ENCODE measurements at places on chromosomes 12 and 14. TPM values are rescaled to one million over a fixed set of nuclear protein-coding genes. Genes with fewer than 3 reads are reported as not detected.

GRCh38 chr14:94768521-94769390 is 1.2 kb downstream of the GSC start:
- peak; percentile 45 for DNase-seq

GRCh38 chr14:77197988-77198387 is 16.4 kb downstream of the TMEM63C start:
- DNase-seq, result no peak

DNA sequence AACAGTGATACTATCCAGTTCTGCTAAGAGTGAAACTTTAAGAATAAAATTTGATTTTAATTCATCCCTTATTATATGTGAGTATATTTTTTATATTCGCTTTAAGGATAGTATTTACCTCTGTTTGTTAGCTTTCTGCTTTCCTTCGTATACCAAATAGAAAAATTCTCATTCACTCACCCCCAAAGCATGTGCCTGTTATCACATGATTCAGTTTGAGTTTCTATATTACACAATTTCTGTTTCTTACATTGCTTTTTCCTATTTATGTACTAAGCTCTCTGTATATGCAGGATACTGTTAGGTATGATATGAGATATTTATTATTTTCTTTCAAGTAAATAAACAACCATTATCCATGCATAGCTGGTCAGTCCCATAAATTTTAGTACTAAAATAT is 275.2 kb downstream of the FBXL14 start:
- no peak for DNase-seq

DNA sequence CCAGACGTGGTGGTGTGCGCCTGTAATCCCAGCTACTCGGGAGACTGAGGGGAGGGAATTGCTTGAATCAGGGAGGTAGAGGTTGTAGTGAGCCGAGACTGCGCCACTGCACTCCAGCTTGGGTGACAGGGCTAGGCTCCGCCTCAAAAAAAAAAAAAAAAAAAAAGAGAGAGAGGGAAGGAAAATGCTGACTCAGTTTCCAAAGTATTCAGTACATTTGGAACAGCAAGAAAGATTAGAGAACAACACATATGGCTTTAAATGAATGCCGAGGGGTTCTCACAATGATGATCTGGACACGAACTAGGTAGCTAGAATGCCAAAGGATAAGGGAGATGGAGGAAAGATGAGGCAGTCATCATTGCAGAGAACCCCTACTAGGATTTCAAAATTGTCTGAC is 97.4 kb downstream of the NAV3 start:
- no peak for DNase-seq

- no peak for DNase-seq
Observed at GRCh38 chr12:76024942-76025600, 6.5 kb downstream of the PHLDA1 start.

DNA sequence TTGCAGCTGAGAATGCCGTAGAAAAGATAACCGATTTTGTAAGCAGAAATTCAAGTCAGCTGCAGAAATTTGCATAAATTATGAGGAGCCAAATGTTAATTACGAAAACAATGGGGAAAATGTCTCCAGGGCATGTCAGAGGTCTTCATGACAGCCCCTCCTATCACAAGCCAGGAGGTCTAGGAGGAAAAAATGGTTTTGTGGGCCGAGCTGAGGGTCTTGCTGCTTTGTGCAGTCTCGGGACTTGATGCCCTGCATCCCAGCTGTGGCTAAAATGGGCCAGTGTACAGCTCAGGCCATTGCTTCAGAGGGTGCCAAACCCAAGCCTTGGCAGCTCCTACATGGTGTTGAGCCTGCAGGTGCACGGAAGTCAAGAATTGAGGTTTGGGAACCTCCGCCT is 131.2 kb upstream of the PDE3A start:
- DNase-seq, result no peak

GRCh38 chr14:66233591-66233990 is 252.6 kb upstream of the CCDC196 start:
- DNase-seq, result no peak

- DNase-seq, result no peak
Observed at GRCh38 chr14:70422538-70422937, 5.6 kb upstream of the SYNJ2BP start.

DNA sequence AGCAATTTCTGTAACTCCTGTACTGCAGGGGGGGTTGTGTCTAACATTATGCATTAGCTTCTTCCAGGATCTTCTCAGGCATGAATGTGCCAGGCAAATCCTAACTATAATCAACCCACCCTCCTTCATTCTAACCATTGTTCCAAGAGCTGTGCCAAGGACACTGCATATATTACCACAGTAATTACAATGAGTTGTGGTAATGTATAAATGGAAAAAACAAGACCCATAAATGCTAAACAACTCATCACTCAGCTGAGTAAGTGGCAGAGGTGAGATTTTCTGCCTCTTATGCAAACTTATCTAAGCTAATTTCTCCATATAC is 80.6 kb downstream of the PRKD1 start:
- DNase-seq, result no peak

DNA sequence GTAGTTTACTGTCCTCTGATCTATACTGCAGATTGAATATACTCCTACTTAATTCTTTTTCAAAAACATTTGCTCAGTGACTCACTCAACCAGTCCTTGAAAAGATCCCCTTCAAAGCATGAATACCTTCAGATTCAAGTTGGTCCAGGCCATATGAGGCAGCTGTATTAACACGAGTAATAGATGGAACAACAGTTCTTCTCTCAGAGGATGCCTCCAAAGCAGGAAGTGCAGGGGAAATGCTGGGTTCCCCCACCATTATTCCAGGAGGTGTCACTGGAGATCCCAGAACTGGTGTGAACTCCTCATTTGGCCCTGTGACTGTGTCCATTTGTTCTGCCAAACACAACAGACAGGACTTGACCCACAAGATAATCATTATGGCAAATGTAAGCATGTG is 20.6 kb downstream of the ARMH4 start:
- no peak for DNase-seq

DNA sequence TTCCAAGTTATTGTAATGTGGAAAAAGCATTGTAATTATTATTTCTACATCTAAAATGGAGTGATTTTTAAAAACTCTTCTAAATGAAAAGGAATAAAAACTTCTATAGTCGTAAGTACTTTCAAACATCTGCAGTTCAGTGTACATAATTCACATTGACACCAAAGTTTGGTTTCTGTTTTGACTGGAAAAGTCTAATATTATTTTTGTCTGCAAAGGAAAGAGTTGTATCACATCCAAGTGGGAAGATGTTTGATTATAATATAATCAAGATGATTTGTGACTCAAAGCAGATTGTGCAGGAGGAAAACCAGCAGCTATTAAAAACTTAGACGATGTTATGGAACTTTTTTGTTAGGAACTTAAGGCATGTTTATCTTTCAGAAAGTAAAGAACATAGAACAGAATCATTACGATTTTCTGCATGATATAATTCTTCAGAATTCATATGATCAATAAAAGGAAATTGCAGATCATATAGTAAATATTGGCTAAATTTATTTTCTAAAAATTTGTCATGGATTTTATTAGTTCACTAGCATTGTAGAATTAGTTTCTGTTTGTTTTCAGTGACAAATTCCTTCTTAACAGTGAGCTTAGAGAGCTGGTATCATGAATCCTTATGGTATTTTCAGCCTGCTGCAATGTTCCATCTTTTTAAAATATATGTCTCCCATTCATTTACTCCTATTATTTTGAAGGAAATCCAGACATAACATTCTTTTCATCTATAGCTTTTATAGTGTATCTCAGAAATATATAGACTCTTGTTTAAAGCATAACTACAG is 145.8 kb downstream of the MIPOL1 start:
- no peak for DNase-seq

GRCh38 chr12:78343657-78344056 is 513.0 kb downstream of the NAV3 start:
- no peak for DNase-seq

DNA sequence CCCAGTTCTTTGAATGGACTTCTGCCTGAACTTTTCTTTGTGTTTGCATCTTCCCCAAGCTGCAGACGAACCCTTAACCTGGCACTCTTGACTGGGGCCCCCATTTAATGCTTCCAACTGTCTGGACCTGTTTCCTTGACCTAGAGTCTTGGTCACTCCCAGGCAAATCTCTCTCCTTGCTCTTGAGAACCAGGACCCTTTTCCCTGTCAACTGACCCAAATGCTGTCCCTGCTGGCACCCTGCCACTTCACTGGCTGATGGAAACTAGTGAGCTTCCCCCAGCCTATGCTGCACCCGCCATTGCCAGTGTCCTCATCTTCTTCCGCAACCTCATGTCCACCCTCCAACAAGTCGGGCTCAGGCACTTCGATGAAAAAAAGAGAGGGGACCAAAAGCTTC is 79.5 kb downstream of the PRIMA1 start:
- no peak for DNase-seq

GRCh38 chr12:42638697-42639096 is 49.2 kb upstream of the PRICKLE1 start:
- DNase-seq, result no peak

- DNase-seq, result no peak
Observed at GRCh38 chr14:26216786-26217185, 381.0 kb downstream of the NOVA1 start.

GRCh38 chr14:68409387-68409786 is 383.5 kb downstream of the ZFP36L1 start:
- no peak for DNase-seq

DNA sequence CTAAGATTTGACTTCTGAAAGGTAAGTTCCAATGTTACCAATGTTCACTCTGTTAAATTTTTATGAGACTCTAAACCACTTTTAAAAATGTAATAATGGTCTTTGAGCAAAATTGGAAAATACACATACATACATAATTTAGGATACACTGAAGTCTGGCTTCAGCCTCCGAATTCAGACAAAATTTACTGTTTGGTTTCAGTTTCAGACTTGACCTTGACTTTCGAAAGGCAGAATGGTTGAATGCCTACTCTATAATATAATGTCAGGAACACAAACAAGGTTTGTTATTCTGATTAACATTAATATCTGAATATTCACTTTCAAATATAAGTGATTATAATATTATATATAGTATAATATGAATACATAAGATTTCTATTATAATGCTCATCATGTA is 74.1 kb upstream of the KRAS start:
- DNase-seq, result no peak

The CDCA4 gene
- 22.9 TPM for total RNA-seq

The ANO2 gene
- not detected for total RNA-seq

The CACNA1C gene
- total RNA-seq, result 0.14 TPM

The ASB2 gene
- total RNA-seq, result 1.7 TPM

The ABCD2 gene
- total RNA-seq, result 3.5 TPM

The GPR84 gene
- not detected for total RNA-seq

The TPPP2 gene
- not detected for total RNA-seq

The CISTR gene
- not detected for total RNA-seq
